Fibroblast of the aortic adventitia (primary cell): ENCODE measurements at places on chromosomes 7 and 10.

DNA sequence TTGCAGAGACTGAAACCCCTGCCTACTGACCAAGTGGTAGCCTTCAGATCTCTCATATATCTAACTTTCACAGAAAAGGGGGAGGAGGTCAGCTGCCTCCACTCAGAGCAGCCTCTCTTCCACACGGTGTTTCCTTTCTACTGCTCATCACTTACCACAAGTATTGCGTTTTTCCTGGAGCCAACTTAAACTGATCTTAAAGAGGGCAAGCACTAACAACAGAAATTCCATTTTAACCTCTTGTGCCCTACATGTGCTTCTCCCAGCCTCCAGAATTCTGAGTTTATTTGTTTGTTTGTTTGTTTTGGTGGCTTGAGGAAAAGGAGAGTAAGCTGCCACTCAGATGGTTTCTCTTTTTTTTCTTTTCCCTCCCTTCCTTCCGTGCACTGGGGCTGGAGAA lies 19.1 kb downstream of the SKIDA1 start:
- no peak for DNase-seq

- peak; percentile 8 for DNase-seq
Observed at GRCh38 chr10:113576852-113577251, 24.0 kb downstream of the HABP2 start.

DNA sequence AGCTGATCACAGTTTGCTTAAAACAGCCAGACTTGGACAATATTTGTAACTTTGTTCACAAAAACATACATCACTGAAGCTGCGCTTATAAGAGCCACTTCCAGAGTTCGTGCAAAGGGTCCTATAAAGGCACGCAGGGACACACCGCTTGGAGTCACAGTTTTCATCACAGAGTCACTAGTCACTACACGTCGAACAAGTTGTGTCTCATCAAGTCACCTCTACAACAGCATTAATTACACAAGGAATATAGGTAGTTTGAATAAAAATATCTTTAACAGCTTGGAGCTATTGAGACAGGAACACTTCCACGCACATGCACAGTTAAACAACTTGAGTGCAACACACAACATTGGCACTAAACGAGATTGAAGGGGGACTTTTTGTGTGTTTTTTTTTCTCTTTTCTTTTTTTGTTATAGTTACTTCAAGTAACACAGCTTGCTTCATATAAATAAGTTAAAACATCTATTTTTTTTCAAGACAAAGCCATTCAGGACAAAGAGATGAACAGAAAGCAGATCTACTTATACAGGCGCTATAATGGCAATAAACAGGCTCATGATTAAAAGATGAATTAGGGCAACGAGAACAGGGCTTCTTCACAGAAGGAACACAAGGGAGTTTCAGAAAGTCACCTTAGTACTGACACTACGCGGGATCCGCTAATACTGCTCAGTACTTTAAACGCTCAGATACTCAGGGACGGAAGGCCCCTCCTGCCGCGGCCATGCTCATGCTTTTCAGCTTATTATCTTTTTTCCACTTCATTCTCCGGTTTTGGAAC lies 2.2 kb downstream of the HOXA5 start:
- no peak for DNase-seq

DNA sequence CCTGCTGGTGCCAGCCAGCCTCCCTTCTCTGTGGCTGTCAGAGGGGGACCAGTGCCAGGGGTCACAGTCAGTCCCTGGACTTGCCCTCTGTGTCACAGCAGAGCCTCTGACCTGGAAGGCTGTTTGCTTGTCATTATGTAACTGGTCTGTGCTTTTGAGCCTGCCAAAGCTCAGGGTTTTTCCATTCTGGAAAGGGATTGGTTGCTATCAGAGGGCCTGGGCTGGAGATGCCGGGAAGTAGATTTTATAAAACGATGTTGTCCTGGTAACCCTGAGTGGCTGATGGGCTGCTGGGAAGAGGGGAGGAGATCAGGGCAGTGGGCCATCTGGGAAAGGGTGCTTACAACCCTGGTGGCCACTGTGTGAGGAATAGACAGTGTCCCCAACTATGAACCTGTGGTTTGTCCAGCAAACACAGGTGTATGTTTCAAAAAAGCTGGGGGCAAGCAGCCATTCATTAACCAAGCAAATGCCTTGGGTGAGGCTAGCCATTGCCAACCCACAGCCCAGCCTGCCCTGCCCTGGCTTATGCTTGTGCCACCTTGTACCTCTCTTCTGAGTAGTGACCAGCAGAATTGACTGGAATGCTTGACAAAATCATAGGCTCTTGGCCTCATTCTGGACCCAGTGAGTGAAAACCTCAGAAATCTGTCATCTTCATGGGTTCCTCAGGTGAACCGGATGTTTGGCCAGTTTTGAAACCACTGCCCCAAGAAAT lies 21.6 kb downstream of the SFTPD start:
- DNase-seq: no peak

DNA sequence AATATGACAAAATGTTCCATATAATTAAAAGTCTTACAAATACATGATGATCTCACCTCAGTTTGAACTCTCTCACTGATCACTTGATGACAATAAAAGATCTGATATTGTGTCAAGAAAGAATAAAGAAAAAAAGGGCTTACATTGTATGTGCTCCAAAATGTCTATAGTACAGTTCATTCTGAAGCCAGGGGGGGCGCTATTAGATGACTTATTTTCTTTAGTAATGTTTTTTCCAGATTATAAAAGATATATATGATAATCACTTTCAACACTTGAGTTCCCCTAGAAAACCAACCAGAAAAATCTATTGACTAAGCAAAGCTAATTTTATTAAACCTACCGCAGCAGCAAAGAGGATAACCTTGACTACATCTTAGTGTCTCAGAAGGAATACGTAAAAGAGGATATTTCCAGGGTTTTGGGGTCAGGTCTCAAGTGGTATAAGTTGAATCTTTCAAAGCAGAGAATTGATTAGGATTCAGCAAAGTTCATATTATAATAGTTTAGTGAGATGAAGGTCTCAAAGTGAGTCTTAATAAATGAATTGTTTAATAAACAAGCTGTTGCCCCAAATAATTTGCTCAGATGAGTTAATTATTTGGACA lies 55.8 kb downstream of the PTN start:
- no peak for DNase-seq

GRCh38 chr10:73865459-73866442 lies 8.6 kb downstream of the CAMK2G start:
- DNase-seq: no peak

DNA sequence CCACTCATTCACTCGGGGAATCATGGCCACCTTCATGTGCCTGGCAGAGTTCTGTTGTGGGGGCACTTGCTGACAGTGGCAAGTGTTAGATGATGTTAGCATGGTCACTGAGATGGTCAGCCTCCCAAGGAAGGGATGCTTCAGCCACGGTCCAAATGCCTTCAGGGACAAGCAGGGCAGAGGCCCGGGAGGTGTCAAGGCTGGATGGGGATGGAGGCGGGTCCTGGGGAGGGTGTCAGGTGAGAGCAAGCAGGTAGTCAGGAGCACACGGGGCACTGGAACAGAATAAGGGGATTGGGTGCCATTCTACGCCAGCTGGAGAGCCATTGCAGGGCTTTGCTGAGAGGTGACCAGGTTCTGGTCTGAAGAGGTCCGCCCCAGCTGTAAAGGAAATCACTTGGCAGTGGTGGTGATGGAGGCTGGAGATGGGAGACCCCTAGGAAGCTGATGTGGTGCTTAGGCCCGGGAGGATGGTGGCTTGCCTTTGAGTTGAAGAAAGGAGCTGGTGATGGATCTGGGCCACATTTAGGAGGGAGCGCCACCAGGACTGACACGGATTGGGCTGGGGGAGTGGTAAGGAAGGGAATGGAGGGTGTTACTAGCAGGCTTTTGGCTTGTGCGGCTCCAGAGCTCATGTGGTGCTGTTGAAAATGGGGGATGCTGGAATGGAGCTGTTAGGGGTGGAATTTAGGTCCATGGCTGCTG lies 24.1 kb downstream of the AGAP3 start:
- DNase-seq: no peak

GRCh38 chr10:28082316-28082715 lies 83.4 kb upstream of the ODAD2 start:
- DNase-seq: no peak

GRCh38 chr10:43928425-43928968 lies 279.8 kb upstream of the ZNF32 start:
- no peak for DNase-seq
